ENCODE measurements at places on chromosomes 13 and 19.

GRCh38 chr13:113820813-113821651, 42.8 kb downstream of the GAS6 start:
- DNase-seq = no peak

GRCh38 chr13:33994198-33994597, 176.2 kb downstream of the RFC3 start:
- DNase-seq = no peak

- no peak for DNase-seq
These were observed 639 bp downstream of the STARD13 start for GRCh38 chr13:33284916-33285315.

DNA sequence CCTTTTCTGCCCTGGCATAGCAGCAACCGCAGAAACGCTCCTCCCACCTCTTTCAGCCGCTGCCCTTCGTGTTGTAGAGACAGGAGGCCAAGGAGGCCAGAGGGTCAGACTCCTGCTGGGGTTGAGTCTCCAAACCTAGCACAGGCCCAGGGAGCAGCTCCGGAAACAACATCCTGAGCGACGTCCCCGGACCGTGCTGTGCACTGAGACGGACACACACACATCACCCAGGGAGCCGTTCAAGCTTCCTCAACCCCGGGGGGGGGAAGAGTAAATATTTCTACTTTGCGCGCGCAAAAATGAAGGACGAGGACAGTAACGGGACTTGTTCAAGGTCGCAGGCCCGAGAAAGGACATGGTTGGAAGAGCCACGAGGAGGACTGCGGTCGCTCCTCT, 657 bp downstream of the ZNF550 start:
- peak; percentile 45 for DNase-seq

GRCh38 chr19:48190288-48190884, 19.9 kb downstream of the ZSWIM9 start:
- peak; percentile 86 for DNase-seq

GRCh38 chr13:30846866-30847265, 59.2 kb upstream of the MEDAG start:
- no peak for DNase-seq

- DNase-seq = no peak
These were observed 249.1 kb downstream of the GPC5 start for GRCh38 chr13:91647361-91647990.

- no peak for DNase-seq
These were observed 6.3 kb downstream of the TEAD2 start for GRCh38 chr19:49355909-49356353.

- peak; percentile 55 for DNase-seq
These were observed 933 bp downstream of the TFPT start for GRCh38 chr19:54114340-54115108.

DNA sequence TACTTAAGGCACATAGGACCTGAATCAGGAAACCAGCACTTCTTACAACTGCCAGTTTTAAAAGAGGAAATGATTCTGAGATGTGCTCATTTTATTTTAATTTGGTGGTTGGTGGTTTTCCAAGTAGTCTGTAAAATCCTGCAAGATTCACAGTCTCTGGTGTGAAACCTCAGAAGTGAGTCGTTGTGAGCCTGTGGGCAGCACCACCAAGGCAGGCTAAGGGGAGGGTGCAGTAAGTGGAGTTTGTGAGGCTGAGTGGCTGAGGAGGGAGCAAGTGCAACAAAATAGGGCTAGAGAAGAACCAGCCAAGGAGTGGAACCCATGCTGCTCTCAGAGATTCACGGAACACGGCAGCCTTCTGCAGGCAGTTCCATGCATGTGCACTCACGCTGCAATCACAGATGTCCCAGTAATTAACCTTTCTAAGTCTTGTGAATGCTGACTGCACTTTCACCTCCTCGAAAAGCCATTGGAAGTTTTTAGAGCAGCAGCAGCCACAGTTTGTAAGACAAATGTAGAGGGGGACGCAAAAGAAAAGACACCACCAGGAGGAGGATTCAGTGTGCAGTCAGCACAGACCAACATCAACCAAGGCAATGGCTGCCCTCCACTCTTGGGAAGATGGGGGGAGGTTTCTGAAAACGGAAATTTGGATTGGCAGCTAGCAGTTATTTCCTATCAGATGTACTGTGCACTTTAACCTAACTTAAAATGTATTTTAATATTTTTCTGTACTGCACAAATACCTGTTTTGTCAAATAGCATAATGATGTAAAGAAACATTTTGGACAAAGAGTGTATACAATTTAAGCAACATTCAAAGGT, 44.9 kb downstream of the ESD start:
- DNase-seq = no peak

DNA sequence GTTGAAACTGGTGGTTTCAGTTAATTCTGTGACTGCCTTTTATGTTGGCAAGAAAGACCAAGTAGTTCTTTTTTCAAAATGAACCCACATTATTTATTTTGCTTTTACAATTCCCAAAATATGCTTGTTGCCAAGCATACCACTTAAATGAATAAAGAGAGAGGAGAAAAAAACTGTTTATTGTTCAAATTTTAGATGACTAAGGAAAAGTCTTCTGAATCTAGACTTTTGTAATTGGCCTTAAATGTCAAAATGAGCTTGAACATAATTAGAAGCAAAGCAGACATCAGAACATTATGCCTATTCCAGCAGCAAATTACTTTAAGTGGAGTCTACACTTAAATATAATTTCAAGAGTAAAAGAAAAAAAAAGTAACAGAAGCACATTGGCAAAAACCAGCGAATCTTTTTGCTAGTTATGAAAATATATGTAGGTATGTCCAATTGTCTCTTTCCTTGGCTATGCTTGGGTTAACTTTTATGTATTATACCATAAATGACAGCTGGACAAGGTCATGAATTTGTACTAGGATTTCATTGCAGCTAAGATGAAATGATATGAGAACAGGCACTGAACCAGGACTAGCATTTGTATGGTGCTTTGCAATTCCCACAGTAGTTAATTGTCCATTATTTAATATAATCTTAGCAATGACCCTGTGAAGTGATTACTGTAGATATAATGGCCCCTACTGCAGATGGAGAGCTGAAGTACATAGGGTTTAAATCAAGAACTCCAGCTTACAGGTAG, 211.9 kb downstream of the NALCN start:
- no peak for DNase-seq

DNA sequence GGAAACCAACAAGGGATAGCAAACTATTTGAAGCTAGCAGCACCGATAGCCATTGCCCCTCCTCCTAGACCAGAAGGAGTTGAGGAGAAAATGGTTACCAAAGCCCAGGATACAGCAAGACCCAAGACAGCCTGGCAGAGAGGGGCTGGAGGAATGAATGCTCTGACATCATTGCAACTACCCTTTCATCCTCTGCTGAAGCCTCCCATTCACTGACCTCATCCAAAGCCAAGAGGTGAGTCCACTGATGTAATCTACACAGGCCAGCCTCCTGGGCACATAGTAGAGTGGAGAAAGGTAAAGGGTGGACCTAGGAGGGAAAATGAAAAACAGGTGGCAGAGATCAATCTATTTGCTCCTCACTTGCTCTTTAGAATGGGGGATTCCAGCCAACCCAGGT, 42.7 kb upstream of the ZNF780A start:
- DNase-seq = no peak

- DNase-seq = no peak
These were observed 531.7 kb downstream of the SLITRK1 start for GRCh38 chr13:83350569-83350968.

DNA sequence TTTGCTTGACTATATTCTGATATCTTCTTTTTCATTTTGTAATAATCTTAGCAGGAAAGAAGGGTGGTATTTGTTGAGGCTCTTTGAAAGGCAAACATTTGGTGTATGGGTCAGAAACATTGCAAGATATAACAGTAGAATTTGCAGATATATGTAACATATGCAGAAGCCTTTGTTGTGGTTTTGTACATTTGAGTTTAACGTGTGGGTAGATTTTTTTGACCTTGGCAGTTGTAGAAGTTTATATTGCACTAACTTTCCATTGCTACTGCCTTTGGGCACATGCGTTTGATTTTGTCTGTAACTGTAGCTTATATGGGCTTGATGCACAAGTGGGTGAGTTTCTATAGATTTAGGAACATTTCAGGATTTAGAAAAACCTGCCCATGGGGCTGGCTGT, 78.5 kb upstream of the SPRY2 start:
- no peak for DNase-seq

DNA sequence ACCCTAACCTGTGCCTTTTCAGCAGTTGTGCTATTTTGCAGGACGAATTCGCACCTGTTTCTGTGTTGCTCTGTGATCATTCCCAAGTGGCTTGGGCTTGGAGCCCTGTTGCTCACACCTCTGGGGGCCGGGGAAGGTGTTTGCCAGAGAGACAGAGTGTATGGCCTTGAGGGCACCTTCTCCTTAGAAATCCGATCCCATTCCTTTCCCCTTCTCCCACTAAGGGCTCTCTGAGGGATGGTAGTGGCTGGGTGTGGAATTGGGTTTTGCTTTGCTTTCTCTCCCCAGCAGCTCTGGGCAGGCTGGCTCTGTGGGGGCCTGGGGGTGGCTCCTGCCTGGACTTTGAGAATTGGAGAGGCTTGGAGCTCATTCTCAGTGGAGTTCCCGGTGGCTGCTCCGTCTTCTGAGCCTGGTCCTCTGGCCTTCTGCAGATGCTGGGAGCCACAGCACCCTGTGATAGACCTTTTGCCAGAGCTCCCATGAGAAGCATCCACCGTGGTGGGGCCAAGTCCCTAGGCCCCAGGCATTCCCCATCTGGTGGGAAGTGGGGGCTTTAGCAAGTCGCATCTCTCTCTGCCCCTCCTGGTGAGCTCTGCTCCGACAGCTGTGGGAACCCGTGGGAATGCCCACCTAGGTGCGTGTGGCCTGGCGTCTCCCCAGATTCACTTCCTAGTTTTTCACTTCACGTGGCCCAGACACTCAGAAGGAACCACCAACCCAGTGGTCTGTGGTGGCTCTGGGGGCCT, 26.1 kb downstream of the ATP11A start:
- DNase-seq = no peak

DNA sequence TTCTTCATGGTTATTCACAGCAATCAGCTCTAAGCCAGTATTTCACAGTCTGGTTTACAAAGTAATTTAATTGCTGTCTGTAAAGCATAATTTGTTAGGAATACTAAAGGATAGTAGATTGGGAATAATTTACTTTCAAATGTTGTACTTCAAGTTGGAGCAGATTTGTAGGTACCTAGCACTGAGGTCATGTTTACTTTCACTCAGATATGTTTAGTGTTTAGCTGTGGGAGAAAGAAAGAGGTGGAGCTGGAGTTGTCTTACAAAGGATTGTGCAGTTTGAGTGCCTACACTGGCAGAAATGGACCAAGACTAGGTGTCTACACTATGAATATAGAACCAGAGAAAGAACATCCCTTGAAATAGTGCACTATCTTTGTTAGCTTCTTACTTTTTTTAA, 464.6 kb downstream of the PCDH9 start:
- no peak for DNase-seq

DNA sequence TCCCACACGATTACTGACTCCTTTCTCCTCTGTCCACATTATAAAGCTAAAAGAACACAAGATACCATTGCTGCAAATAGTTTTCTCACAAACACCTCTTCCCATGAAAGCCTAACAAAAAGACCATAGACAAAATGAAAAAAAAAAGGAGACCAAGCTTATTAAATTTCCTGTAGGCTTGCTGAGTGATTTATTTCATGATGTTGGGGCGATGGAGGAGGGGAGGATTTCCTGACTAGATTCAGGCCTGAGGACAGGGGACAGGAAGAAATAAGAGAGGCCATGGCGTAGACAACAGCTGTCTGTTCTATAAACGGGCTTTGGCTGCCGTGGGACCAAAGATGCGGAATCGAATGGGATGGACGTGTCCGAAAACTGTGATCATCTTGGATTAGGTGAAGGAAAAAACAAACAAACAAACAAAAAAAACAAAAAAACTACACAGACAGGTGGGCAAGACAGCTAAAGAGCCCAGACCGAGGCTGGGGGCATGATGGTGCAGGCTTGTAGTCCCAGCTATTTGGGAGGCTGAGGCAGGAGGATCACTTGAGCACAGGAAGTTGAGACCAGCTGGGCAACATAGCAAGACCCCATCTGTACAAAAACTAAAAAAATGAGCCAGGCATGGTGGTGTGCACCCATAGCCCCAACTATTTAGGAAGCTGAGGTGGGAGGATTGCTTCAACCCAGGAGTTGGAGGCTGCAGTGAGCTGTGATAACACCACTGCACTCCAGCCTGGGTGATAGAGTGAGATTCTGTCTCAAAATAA, 5.3 kb downstream of the TMPRSS9 start:
- DNase-seq = no peak

DNA sequence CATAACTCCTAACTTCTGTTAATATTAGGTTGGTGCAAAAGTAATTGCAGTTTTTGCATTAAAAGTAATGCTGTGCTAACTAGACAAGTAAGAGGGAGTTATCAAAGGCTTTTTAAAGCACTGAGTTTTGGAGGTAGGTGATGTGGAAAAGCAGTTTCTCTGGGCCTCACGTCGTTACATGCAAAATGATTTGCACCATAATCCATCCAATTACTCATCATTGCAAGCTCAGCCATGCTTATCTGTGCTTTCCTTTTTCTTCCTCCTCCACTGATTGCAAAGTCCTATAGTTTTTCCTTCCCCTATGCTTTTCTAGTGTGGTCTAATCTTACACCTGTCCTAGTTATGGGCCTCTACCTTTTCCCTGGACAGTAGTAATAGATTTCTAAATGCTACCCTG, 35.4 kb upstream of the INTS6 start:
- no peak for DNase-seq

DNA sequence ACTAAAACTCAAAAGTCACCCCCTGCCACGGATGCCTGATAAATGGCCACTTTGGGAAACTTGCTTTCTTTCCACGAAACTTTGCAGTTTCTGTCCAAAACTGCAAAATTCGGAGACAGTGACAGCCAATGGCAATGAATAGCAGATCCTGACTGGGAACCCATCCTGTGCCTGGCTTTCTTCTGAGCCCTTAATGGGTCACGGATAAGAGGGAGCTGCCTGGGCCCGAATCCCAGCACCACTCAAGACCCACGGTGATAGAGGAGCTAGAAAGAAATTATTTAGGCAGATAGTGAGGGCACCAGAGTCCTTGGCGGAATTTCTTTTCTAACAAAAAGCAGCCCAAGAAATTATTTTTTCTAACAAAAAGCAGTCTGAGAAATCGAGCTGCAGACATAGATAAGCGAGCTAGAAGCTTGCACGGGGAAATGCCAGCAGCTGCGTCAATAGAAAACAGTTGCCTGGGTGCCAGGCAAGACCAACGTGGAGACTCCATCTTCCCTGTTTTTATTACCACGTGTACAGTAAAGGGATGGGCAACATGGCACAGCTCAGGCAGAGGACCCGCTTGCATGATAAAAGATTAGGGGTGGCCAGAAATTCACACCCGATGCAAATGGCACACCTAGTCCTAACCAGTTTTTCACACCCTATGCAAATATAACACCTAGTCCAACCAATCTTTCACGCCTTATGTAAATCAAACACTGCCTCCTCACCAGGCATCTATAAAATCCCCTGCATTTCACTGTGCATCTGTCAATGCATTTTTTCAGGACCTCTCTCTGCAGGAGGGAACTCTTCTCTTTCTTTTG, 7.1 kb upstream of the HSH2D start:
- no peak for DNase-seq

- DNase-seq = no peak
These were observed 2791.0 kb upstream of the PCDH20 start for GRCh38 chr13:64206430-64207225.

- DNase-seq = peak; percentile 41
These were observed 423 bp downstream of the LSM14A start for GRCh38 chr19:34172661-34173192.
